Pons (tissue), 1 donor: ENCODE measurements at places on chromosomes 11 and 22.

GRCh38 chr11:95392644-95393043 lies 161.6 kb upstream of the SESN3 start:
- no peak for DNase-seq

DNA sequence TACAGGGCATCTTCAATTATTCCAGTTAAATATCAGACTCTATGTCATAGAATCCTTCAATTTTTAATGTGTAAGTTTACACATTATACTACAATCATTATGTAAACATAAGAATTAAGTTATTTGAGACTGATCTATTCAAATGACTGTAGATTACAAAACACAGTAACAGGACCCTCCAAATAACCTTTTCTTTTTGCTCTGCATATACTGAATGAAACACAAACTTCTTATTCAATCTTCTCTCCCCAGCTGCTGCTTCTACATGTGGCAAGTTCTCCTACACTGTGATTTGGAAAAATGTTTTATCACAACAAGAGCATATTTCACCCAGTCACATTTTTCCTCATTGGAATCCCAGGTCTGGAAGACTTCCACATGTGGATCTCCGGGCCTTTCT lies at the start of gene OR52J3:
Gene OR52J3, plus strand, starts transcription at position 301 of the 400 bp plus-strand sequence. Its CDS starts 0 bp downstream, at position 301.
- DNase-seq: no peak

- DNase-seq: no peak
Observed at GRCh38 chr22:26484360-26484706, 656 bp downstream of the SRRD start.

DNA sequence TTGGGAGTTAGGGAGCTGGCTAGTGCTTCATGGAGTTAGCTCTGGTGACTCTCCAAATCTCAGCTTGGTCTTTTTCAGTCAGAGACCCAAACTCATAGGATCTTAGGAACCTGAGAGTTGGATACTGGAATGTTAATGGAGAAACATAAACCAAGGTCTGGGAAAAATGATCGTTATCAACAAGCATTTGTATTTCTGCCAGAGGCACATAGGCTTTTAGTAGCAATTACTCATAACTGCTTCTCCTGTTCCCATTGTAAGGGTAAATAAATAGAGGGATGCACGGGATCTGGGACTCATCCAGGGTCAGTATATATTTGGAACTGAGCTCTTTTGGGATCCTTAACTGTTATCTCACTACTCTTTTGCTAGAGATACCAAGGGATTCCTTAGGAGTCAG lies 4.8 kb downstream of the BARX2 start:
- DNase-seq: no peak

GRCh38 chr22:46058091-46058420 lies 81.1 kb upstream of the WNT7B start:
- peak; percentile 82 for DNase-seq

GRCh38 chr11:102430158-102430836 lies 22.3 kb downstream of the TMEM123 start:
- DNase-seq: no peak

GRCh38 chr11:84588131-84588829 lies 1038.9 kb downstream of the DLG2 start:
- no peak for DNase-seq

DNA sequence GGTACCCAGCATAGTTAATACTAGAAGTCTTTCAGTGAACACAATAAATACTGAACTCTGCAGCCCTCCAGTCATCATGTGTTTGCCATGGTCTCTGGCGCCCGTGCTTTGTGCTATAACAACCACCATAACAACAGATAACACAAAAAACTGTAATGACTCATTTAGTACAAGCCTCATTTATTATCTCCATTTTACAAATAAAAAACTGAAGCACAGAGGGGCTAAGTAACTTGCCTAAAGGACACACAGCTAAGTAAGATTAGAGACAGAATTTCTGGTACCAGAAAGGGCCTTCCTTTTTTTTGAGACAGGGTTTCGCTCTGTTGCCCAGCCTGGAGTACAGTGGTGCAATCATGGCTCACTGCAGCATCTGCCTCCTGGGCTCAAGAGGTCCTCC lies 19.5 kb downstream of the RBFOX2 start:
- DNase-seq: no peak

DNA sequence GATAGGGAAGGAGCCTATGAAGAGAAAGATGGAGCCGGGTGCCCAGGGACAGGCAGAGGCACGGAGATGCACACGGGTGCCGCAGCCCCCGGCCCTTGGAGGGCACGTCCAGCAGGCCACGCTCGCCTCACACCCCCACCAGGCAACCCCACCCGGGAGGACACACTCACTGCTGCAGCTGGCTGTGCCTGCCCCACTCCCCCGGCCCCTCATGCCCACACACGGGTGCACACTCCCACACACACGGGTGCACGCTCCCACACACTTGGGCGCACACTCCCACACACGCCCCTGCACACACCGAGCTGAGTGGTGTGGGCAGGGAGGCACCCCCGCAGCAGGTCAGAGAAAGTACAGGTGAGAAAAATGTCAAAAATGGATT lies 1.1 kb downstream of the MOB2 start:
- DNase-seq: no peak

DNA sequence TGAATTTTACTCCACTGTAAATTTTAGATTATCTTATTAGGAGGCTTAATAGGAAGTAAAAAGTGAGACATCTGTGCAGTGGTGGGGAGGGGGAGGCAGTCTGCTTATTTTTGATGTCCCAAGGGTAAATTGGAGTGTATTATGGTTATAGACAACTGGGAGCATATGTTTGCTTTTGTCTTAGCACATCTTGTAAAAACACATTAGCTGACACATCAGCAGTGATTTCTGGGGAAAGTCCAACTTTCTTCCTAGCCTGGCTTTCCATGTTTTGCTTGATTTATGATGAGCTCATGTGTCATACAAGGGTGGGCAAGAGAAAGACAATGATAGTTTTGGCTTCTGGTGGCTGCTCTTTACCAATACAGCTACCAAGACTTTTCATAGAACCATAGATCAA lies 4.0 kb downstream of the ANO3 start:
- DNase-seq: no peak

- peak; percentile 49 for DNase-seq
Observed at GRCh38 chr11:8871171-8871775, 39.7 kb upstream of the AKIP1 start.

DNA sequence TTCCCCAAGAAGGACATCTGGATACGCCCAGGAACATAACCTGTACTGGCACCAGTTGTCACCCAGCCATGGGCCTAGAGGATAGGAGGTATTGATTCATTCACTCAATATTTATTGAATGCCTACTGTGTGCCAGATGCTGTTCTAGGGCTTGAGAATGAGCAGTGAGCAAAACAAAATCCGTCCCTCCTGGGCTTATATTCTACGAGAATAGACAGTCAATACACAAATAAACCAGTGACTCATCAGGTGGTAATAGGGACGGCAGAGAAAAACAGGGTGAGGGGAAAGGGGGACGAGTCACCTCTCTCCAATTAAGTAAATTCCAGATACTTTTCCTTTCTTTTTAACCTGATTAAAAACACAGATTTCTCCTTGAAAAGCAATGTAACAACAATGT lies 103.5 kb downstream of the MICAL2 start:
- no peak for DNase-seq

DNA sequence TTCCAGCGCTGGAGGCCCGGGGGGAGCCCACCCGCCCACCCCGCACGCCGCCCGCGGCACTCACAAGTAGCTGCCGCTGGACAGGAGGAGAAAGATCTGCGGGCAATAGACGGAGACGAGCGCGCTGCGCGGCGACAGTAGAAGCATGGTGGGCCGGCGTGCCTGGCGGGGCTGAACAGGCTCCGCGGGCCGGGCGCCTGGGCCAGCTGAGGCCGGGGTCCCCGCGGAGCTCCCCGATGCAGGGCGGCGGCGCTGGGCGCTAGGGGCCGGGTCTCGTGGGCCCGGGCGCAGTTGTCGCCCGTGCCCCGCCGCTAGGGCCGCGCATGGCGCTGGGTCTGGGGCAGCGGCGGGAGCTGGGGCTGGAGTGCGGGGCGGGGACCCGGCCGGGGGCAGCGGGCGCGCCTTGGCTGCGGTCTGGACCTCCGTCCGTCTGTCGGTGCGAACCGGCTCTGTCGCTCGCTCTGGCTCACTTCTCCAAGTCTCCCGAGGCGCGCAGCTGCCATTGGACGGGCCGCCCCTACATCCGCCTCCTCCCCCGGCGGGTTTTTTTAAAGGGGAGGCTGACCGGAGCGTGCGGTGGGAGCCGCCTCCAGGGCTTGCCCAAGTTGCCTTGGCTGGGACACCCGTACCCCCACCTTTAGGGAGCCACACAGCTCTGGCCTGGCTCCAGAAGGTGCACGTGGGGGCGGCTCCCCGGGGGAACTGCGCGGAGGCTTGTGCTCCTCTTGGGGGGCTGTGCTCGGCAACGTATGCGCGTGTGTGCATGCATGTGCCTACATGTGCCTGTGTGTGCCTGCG lies 4.7 kb downstream of the WNT7B start:
- DNase-seq: no peak

DNA sequence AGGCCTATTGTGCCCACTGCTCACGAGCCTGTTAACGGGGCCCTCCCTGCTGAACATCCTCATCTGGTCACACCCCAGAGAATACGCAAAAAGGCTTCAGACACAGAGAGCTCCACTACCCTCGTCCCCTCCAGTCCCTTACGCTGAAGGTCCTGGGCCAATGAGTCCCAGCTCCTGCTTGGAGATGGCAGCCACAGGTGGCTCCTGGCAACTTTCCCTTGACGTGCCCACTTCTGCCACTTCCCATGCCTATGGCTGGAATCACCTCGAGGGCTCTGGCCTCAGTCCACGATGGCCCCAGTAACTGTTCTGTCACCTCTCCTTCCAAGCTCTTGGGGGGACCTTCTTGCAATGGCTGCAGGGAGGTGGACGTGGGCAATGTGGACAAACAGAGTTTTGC lies 12.7 kb downstream of the PHF21B start:
- DNase-seq: no peak

DNA sequence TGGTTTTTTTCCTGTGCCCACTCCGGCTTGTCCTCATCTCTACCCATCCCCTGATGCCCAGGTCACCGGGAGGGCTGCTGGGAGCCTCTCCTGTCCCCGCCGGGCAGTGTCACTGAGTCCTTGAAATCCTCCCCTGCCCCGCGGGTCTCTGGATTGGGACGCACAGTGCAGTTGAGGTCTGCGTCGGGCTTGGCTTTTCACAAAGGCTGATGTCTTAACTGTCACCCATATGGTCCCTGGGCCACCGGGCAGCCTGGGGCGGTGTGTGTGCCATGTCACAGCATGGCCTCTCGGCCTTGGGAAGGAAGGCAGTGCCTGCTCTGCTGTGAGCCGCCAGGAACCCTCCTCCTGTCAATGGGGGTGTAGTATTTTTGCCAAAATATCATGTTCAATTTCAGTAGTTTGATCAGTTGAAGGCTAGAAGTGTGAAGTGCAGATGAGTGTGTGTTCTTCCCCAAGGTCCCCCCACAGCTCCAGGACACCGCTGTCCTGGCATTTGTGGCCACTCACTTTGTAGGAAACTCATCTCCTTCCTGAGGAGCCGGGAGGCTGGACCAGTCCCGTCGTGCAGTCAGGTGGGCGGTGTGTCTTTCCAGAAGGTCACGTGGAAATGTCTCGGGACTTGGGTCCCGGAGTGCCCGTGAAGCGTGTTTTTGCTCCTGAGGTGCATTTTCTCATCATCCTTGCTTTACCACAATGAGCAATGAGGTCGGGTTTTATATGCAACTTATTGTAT lies 37.6 kb downstream of the CTTN start:
- no peak for DNase-seq
